Cerebellum (tissue), 4 donors: ENCODE measurements at places on chromosomes 7 and 10. TPM values are rescaled to one million over a fixed set of nuclear protein-coding genes. Genes with fewer than 3 reads are reported as not detected.

DNA sequence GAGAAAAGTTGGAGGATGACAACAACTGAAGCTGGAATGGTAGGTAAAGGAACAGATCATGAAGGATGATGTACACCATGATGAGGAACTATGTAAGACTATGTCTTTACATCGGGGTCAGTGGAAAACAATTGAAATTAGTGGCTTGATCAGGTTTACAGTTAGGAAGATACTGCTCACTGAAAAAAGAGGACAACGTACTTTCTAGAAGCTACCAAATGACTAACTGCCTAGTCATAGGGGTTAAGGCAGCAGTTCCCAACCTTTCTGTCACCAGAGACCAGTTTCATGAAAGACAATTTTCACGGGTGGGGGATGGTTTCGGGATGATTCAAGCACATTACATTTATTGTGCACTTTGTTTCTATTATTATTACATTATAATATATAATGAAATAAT lies 91.6 kb upstream of the ANKRD1 start:
- DNase-seq = no peak

GRCh38 chr7:29063872-29064271 lies 82.5 kb downstream of the CPVL start:
- DNase-seq = no peak

- no peak for DNase-seq
Observed at GRCh38 chr10:12337453-12338372, 11.6 kb upstream of the CAMK1D start.

GRCh38 chr7:117775801-117776200 lies 97.4 kb downstream of the CTTNBP2 start:
- DNase-seq = no peak

DNA sequence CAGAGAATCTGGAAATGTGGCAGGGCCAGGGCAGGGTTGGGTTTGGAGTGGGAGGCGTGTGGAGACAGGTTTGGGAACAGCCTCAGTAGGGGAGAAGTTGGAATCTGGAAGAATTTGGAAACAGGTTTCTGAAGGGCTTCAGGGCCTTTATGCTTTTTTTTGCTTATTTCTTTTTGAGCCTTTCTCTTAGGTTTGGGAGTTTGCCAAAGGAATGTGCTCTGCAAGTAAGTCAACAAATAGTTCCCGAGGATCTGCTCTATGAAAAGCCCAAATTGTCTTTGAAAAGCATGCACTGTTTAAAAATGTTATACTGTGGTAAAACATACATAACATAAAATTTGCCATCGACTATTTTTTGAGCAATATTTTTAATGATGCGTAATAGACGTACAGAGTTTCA lies 86.7 kb upstream of the ADRB1 start:
- no peak for DNase-seq

- DNase-seq = no peak
Observed at GRCh38 chr7:142482891-142483658, 225.2 kb upstream of the PRSS58 start.

DNA sequence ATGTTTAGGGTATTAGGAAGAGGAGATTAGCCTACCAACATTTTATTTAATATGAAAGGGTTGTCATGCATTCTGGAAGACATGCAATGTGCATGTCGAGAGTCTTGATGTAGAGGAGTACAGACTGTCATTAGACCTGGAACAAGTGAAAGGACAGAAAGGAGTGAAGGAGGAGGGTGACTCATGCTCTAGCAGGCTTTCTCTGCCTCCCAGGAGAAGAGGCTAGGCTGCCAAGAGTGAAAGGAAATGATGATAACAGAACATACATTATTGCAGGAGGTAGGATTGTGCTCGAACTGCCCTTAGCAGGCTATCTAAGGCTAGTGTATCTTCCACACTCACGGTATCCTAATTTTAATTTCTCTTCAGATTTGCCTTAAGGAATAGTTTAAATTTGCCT lies 228.8 kb downstream of the EXOC4 start:
- peak; percentile 47 for DNase-seq

DNA sequence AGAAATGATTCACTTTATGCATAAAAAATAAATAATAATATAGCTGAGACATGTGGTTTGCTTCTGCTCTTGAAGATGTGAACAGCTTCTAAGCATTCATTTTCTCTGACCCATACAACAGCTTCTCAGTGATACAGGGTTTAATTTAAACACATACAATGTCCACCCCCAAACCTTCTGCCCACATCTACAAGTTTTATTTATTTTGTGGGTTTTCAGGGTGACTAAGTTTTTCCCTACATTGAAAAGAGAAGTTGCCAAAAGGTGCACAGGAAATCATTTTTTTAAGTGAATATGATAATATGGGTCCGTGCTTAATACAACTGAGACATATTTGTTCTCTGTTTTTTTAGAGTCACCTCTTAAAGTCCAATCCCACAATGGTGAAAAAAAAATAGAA lies 17.2 kb downstream of the INHBA start:
- no peak for DNase-seq

CCDC172 gene
- total RNA-seq = not detected

ADAM22 gene
- total RNA-seq = 111 TPM

TRIM4 gene
- 20.7 TPM for total RNA-seq

NMT2 gene
- total RNA-seq = 35.0 TPM

IKZF1 gene
- 2.4 TPM for total RNA-seq

SLC18A3 gene
- total RNA-seq = 3.4 TPM

COL26A1 gene
- 16.3 TPM for total RNA-seq

PILRA gene
- 3.3 TPM for total RNA-seq
